ENCODE measurements at places on chromosomes 12 and 14.

- DNase-seq, result peak; percentile 37
Measured at GRCh38 chr14:81927070-81927469, 393.4 kb upstream of the SEL1L start.

DNA sequence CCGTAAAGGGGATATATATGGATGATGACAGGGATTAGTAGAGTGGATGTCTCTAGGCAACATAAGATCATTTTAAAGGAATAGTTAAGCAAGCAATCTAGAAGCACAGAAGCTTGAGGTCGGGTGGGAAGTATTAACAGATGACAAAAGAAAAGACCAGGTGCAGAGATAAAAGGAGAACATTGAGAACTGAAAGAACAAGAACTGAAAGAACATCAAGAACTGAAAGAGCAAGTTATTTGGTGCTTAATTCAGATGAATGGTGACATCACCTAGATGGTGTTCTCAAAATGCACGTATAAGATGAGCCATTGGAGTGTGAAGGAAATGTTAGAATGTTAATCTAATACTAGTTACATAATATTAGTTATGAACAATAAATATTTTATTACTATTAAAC lies 224.0 kb upstream of the PDE3A start:
- DNase-seq, result no peak

DNA sequence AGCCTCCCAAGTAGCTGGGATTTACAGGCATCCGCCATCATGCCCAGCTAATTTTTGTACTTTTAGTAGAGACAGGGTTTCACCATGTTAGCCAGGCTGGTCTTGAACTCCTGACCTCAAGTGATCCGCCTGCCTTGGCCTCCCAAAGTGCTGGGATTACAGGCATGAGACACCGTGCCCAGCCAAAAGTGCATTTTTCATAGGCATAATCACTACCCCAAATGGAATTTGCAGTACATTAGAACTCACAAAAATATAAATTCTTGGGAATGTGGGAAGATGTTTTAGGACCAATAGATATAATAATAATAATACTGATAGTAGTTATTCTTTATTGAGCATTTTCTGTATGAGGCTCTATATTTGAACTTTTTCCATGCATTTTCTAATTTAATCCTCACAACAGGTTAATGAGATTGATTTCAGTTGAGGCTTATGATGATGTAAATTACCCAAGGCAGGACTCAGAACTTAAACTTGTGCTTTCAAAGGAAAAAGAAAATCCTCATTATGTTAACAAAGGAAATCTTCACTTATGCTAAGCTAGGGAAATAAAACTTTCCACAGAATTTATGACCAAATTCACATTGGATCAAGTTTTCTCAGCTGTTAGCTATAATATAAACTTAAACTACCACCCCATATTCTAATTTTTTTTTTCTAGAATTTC lies 121.6 kb downstream of the SRGAP1 start:
- no peak for DNase-seq

DNA sequence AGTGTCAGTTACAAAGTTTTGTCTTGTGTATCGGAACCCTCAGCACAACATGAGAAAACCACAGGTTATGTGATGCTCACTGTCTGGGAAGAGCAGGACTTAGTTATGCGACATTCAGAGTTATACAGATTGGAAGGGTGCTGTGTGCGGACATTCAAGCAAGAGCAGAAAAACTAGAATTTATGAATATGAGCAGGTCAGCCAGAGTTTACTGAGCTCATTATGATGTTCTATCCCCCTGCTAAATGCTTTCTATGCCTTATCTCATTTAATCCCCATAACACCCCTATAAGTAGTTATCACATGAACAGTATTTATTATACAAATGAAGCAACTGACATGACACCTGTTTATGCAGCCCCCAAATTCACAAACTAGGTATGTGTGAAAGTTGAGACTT lies 1083.2 kb downstream of the FLRT2 start:
- no peak for DNase-seq

DNA sequence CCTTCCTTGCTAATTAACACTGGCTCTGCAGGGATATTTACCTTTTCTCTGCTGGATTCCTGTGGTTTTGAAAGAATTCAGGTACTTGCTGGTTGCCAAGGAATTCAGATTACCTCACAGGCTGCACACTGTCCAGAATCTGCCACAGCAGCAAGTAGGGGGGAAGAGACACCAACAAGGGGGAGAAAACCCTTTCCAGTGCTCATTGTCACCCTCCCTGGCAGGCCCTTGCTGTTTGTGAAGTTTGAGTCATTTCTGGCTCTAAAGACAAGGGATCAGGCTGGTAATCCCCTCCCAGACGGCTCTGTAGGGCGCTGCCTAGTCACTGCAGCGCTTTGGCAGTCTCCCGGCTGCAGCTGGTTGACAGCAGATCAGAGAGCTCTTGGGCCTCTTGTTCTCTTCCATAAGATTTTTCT lies 50.8 kb downstream of the TTLL5 start:
- DNase-seq, result peak; percentile 98

GRCh38 chr12:92442782-92443181 lies 260.0 kb upstream of the PLEKHG7 start:
- DNase-seq, result no peak

GRCh38 chr12:71942703-71943102 lies 4.1 kb downstream of the TPH2 start:
- DNase-seq, result no peak

DNA sequence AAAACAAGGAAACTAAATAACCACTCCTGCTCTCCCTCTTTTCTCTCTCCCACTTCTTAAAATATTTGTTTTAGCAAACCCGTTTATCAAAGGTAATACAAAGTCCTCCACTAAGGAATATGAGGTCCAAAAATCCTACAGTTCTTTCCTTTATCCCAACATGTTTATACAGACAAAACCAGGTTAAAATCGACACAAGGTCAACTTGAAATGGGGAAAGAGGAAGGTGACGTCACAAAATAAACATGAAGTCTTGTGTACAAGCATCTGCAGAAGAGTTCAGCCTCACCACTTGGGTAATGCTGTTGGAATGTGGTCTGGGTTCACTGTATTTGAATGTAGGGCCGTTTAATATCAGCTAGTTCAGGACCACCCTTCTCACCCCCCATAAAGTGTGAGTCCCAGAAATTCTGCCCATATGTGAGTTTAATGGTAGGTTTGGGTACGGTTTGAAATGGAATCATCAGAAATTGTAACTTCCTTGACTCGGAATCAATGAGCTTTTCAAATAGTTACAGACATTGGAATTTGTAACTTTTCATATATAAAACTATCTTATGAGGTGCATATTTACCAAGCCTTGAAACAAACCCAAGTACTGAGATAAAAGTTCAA lies 120.0 kb upstream of the SLC38A2 start:
- DNase-seq, result no peak

DNA sequence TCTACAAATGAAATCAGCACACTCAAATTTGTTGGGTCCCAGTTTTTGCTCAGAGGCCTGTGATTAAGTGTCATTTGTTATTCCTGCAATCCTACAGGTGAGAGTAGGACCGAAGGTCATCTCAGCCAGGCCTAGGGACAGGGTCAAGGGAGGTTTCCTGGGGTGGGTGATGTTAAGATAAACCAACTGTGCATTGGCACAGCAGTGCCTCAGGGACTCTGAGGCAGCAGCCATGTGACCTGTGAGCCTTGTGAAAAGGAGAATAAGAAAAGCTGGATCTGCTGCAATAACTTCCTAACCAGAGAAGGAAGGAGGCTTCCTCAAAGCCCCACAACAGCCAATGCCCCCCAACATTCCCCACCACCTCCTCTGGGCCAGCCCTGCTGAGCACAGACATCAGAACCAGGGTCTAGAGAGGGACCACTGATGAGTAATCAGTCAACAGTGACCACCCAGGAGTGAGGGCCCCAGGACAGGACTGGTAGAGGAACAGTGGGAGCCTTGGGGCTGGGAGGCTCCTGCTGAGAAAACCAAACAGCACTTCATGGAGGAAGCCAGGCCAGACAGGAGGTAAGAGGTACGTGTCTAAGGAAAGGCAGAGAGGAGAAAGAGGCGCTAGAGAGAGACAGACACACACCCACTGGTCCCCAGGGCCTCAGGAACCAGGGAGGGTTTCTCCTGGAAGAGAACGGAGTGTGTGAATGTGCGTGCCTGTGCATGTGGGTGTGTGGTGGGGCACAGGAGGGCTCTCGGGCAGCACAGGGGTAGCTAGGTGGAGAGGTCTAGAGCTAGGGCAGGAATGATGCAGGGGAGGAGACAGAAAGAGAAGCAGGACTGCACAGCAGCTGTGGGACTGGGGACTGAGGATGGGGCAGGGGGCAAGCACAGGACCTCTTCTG lies 82.4 kb downstream of the ITPK1 start:
- DNase-seq, result no peak

DNA sequence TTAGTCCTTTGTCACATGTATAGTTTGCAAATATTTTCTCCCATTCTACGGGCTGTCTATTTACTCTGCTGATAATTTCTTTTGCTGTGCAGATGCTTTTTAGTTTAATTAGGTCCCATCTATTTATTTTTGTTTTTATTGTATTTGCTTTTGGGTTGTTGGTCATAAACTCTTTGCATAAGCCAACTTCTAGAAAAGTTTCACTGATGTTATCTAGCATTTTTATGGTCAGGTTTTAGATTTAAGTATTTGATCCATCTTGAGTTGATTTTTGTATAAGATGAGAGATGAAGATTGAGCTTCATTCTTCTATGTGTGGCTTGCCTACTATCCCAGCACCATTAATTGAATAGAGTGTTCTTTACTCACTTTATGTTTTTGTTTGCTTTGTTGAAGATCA lies 1008.4 kb upstream of the ATXN7L3B start:
- no peak for DNase-seq

GRCh38 chr12:108289350-108290161 lies 49.6 kb downstream of the CMKLR1 start:
- DNase-seq, result peak; percentile 35

Data from globus pallidus (tissue), 1 donor.